ENCODE measurements at places on chromosomes 2 and 18.

GRCh38 chr2:147450661-147451510, 393.9 kb upstream of the ACVR2A start:
- no peak for DNase-seq

DNA sequence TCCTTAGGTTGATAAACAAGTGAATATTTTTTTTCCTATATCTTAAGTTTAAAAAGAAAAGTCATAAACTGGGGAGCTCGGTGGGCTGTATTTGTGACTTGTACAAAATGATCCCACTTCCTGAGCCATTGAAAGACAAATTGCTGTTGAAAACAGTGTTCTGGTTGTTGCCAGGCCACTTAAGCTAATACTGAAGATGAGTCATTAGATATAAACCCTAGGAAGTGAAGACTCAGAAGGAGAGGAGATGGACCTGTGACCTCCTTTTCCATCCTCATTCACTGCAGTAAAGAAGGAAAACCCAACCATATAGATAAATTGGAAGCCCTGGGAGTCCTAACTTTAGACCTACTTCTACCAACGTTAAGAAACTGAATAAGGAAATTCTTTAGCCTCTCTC, 46.2 kb upstream of the SERPINE2 start:
- DNase-seq: no peak

GRCh38 chr2:69694894-69695849, 46.8 kb upstream of the ANXA4 start:
- DNase-seq: no peak

- no peak for DNase-seq
These were observed 33.8 kb downstream of the RNF144A start for GRCh38 chr2:6951046-6951445.

DNA sequence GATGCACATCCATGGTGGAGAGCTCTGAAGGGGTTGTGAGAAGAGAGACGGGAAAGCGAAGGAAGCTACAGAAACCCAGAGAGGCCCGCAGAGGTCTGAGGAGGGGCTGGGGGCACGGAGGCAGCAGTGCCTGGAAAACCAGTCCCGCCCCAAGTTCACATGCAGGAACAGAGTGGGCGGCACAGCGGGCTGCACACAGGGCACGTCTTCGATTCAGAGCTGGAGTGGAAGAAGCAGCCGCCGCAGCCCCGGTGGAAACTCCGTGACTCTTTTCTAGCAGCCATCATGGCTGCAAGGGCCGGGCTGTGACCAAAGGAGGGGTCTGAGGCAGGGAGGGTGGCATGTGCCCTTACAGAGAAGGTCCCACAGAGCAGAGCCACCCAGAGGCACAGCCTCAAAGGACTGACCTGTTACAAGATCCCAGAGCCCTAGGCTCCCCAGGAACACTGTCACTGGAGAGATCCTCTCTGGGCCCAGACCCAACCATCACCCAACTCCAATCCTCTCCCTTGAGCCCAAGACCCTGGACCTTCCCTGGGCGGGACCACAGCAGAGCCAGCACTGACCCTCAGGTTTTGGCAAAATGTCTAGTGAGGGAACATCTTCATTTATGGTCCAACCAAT, 10.7 kb downstream of the PRKAG3 start:
- no peak for DNase-seq

DNA sequence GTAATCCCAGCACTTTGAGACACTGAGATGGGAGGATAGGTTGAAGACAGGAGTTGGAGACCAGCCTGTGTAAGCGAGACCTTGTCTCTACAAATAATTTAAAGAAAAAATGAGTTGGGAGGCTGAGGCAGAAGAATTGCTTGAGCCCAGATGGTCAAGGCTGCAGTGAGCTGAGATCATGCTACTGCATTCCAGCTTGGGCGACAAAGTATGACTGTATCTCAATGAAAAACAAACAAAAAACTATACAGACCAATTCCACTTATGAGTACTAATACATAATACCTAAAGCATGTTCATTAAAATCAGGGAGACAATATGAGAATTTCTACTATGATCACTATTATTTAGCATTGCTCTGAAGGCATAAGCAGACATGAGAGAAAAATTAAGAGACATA, 12.6 kb downstream of the RNF149 start:
- DNase-seq: no peak

- no peak for DNase-seq
These were observed 431 bp upstream of the EIF5B start for GRCh38 chr2:99336804-99337112.

- DNase-seq: no peak
These were observed 59.9 kb downstream of the DNER start for GRCh38 chr2:229654437-229654836.

GRCh38 chr18:43563780-43564179, 286.5 kb upstream of the SYT4 start:
- DNase-seq: no peak

DNA sequence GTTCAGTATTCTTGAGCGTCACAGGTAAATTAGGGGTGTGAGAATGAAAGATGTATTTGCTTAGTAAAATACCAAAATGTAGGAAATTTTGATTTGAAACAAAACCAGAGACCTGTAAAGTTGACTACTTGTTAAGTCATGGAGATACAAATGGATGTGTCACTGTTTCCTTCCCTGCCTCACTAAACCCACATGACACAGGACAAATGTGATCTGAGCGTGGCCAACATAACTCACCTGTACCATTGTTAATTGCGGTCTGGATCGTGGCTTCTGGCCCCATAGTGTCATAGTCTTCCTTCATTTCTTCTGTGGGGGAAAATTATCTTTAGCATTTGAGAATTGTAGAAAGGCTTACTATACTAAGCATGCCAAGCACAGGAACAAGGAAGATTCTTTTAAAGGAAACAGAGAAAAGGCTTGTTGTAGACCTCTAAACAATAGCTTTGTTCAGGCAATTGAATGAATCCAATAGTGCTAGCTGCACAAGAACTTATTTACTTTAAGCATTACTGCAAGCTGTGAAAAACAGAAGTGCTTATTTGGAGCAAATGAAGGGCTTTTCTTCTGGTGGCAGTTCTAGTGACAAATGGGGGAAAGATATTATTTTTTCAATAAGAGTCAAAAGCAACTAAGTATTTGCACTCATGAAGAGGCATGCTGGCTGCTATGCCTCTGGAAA, 95.2 kb downstream of the ZEB2 start:
- no peak for DNase-seq

DNA sequence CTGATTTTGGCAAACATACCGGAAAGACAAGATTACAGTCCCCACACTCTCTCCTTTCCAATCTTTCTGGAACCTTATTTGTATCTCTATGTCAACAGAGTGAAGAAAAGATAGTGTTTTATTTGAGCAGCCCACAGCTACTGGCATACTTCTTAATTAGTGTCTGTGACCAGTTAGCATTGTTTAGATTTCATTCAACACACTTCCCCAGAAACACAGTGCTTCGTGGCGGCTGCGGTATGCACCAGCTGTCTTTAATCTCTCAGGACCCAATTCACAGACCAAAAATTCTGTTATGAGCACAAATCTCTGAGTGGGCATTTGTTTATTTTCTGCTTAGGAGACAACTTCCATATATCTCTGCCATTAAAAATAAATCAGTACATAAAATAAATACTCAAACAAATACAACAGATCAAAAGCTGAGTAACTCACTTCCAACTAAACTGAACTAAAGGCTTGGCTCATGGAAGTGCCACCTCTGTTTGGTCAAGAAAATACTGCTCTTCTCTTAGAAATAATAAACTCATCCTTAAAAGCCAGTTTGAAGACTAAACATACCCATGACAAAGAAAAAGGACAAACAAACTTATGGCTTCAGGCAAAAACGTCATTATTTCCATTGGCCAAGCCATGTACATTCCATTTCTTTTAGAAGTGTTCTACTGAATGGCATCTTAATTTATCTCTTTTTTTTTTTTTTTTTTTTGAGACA, 392.4 kb downstream of the TXNL1 start:
- DNase-seq: no peak

GRCh38 chr2:30403592-30404312, 43.3 kb upstream of the LCLAT1 start:
- no peak for DNase-seq

DNA sequence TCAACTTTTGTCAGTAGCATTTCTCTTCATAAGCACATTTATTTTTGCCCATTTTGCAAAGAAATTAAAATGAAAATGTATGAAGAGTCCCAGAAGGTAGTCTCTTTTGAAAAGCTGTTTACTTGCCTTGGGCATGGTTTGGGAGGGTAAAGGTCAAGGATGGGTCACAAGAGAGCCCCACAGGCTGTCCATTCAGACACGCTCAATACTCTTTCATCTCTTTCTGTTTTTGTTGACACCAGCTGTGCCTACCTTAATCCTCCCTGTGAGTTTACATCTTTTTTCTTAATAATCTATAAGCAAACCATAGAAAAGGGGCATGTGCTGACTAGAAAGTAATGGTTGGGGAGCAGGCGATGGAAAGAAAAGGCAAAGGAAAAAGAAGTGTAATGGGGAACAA, 49.6 kb upstream of the KLF7 start:
- DNase-seq: no peak

DNA sequence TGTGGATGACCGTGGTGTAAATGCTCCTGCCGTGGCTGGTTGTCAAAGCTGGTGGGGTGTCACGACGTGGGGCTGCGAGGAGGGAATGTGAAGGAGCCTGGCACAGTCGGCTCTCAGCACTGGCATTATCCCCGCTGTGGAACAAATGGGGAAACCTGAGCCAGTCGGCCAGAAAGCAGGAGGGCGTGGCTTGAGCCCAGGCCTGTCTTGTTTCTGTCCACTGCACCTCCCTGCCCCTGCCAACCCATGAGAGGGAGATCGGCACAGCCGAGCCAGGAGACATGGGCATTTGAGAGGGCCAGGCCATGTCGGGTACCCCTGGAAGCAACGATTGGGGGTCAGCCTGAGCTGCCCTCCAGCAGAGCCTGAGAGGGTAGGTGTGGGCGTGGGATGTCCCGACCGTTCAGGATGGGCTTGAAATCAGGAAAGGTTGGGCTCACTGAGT, 44.5 kb downstream of the PDIA6 start:
- DNase-seq: no peak

- DNase-seq: no peak
These were observed 7.9 kb upstream of the CRYBA2 start for GRCh38 chr2:219001100-219001576.

DNA sequence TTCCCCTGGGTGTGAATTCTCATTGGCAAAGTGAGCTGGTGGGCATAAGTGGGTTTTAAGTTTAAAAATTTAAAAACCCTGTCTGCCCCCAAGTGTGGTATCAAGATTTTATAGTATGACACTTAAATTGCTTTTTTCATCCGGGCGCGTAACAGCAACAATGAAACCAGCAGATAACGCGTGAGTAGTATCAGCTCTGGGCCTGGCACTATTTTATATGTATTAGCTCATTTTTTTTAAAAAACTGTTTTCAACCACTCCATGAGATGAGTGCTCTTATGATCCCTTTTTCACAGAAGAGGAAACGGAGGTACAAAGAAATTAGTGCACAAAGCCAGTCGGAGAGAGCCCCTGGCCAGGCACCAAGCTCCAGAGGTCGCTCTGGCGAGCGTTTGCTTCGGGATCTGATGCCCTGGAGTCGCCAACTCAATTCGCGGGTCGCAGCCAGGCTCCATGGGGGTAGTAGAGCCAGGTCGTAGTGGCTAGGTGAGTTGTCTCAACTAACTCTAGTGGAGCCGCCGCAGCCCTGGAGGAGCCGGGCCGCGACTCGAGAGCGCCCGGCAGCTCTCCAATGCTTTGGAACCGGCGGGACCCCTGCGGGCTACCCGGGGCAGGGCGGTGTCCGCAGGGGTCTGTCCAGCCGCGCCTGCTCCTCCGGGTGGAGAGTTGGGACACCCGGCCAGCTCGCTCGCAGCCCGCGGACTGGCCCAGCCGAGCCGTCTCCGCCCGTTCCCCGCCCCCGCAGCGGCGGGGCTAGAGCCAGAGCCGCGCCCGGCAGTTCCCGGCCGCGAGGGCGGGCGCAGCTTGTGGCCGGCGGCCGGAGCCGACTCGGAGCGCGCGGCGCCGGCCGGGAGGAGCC, at the start of gene IL1R1:
IL1R1 (plus strand) TSS at position 777 of the 859 bp plus-strand sequence. CDS start 14,979 bp downstream, outside the sequence.
- no peak for DNase-seq

DNA sequence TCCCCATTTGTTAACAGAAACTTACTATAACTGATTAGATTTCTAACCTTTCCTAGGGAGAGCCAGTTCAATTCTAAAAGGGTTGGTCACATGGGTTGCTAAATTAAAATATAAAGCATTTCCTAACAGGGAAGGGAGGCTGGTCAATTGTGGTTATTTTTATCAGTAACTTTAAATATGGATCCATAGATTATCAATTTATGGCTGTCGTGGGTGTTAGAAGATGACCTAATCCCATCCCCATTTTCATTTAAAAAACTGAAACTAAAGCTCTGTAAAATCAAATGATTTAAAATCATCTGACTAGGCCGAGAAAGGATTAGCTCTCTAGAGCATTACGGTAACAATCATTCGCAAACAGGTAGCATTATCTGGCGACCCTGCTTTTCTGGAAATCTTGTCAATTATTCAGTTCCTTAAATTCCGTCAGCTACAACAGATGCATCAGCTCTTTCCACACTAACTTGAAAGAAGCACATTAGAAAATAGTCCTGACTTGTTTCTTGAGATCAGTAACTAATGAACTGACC, 953 bp upstream of the HNRNPA3 start:
- no peak for DNase-seq

- DNase-seq: no peak
These were observed 38.9 kb upstream of the TRIM43 start for GRCh38 chr2:95552911-95553310.

- DNase-seq: no peak
These were observed 37.8 kb downstream of the RDH14 start for GRCh38 chr2:18522484-18523146.

DNA sequence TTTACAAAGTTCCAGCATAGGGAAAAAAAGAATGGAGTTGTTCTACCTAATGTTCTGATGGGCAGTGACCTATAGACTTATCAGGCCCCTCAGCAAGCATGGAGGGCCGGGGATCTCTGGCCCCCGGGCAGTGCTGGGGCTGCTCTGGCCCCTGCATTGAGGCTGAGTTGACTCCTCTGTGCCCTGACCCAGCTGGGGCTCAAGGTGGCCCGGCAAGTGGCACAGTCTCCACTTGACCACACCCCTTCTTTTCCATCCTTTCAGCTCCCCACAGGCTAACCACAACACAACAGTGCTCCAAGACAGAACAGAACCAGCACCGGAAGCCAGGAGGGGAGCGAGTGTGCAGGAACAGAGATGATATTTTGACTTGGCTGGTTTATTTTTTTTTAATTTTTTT, 19.9 kb downstream of the TOGARAM2 start:
- no peak for DNase-seq

GRCh38 chr2:46008091-46008870, 288.9 kb upstream of the EPAS1 start:
- no peak for DNase-seq

GRCh38 chr2:112918256-112918655, 7.3 kb downstream of the IL37 start:
- no peak for DNase-seq

DNA sequence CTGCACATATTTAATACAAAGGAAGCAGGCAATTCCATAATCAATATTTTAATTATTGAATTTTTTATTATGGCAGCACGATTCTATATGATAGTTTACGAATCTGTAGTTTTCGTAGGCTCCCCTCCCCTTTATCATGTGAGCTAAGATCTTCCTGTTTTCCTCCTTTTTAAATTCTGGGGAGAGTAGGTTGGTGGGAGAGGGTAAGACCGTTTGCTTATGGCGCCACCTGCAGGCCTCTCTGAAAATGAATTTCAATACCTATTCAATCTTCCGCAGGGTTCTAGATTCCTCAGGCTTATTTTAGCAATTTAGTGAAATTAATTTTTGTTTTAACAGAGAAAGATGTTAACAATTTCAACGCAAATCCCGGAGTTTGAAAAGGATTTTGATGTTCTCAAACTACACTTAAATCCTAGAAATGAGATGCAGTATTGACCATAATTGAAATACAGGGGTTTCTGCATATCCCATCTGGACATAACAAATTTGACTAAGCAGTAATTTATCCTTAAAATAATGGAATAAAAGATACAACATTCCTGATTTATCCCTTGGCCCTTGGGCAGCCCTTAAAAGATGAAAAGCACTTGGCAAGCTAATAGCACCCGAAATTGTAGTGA, 12.8 kb upstream of the GBX2 start:
- DNase-seq: no peak

Measured in activated gamma-delta T cell (primary cell).